ENCODE measurements at places on chromosomes 13 and 19.

DNA sequence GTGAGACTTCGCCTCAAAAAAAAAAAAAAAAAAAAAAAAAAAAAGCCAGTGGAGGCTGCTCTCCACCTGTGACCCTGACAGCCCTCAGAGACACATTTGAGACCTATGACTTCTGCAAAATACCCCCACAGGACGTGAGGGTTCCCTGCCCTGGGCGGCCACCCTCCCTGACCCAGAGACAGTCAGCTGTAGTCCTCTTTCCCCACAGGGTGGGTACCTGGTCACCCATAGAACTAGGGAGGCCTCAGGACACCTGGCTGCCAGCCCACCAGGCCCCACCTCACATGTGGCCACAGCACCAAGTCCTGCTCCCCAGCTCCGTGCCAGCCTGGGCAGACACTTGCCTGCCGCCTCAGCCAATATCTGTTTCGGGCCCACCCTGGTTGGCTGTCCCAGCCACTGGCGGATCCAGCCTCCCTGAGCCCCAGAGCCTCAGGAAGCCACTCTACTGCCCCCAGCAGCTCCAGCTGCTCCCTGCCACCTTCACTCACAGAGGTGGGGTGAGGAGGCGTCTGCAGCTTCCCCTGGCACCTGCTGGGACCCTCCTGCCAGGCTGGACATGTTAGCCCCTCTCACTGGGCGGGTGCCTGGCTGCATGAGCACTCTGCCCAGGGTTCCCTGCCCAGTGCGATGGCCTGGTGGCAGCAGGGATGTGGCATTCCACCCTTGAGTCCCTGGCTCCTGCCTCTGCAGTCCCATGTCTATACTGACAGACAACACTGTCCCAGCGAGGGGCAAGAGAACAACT is 6.9 kb downstream of the MKNK2 start:
- DNase-seq, result no peak

GRCh38 chr19:32819419-32820400 is 49.9 kb downstream of the SLC7A9 start:
- DNase-seq, result no peak

GRCh38 chr19:1284979-1285736 is 515 bp upstream of the EFNA2 start:
- no peak for DNase-seq

- no peak for DNase-seq
Observed at GRCh38 chr19:42350417-42350816, 25.0 kb downstream of the MEGF8 start.

DNA sequence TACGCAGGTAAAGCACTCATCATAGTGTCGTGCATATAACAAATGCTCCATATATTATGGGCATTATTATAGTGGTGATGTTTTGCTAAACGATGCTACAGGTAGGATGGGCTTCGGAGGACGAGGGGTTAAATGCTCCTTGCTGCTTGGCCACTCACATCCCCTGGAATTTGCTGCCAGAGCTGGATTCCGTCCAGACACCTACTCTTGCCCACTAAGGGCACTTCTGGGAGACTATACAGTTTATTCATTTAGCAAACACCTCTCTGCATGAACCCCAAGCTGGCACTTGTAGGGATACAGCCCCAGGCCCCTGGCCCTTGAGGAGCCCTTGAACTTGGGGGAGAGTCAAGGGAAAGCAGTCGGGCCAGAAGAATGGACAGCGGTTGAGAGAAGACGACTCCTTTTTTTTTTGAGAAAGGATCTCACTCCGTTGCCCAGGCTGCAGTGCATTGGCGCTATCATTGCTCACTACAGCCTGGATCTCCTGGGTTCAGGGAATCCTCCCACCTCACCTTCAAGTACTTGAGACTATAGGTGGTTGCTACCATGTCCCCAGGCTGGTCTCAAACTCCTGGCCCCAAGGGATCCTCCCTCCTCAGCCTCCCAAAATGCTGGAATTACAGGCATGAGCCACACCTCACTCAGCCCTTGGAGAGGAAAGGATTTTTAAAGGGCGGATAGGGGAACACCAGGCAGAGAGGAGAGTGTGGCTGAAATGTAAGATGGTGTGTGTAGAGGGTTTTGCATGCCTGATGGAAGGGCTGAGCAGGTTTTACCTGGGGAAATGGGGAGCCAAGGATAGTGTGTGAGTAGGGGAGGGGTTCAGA is 1.1 kb upstream of the MRPL34 start:
- no peak for DNase-seq

DNA sequence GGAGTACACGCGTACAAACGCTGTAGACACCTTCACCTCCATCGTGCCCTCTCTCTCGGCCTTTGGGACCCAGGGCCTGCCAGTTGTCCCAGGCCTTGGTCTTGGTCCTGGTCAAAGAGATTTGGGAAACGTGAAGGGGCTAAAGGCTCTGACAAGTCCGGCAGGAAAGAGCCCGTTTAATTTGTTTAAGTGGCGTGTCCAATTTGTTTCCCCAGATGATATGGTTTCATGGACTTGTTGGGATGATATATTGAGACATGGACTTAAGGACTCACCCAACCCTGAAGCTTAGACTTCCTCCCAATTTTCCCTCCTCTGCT is 2.7 kb downstream of the CLEC11A start:
- DNase-seq, result no peak

GRCh38 chr19:14770944-14771839 is 7.2 kb downstream of the ADGRE2 start:
- DNase-seq, result no peak

- DNase-seq, result no peak
Observed at GRCh38 chr19:10021863-10022262, 8.6 kb downstream of the RDH8 start.

DNA sequence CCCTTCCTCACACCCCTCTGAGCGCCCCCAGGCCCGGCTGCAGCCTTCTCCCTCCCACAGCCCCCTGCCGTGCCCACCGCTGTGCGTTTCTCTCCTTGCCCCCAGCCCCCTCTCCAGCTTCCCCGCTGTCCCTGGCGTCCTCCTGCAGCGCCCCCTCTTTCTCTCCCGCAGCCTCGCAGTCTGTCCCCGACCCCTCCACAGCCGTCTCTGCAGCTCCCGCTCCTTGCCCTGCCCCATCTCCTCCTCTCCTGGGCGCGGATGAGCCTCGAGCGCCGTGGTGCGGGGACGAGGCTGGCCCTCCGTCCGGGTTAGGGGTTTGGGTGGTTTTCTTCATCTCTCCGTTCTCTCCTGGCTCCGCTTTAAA is 1.1 kb downstream of the KMT5C start:
- DNase-seq, result no peak
